ENCODE measurements at places on chromosomes 5 and 9.
A peak's percentile ranks its signal among the peaks of the same experiment; 100 is the strongest.

- DNase-seq = no peak
Observed at GRCh38 chr5:40914835-40915234, 5.5 kb downstream of the C7 start.

DNA sequence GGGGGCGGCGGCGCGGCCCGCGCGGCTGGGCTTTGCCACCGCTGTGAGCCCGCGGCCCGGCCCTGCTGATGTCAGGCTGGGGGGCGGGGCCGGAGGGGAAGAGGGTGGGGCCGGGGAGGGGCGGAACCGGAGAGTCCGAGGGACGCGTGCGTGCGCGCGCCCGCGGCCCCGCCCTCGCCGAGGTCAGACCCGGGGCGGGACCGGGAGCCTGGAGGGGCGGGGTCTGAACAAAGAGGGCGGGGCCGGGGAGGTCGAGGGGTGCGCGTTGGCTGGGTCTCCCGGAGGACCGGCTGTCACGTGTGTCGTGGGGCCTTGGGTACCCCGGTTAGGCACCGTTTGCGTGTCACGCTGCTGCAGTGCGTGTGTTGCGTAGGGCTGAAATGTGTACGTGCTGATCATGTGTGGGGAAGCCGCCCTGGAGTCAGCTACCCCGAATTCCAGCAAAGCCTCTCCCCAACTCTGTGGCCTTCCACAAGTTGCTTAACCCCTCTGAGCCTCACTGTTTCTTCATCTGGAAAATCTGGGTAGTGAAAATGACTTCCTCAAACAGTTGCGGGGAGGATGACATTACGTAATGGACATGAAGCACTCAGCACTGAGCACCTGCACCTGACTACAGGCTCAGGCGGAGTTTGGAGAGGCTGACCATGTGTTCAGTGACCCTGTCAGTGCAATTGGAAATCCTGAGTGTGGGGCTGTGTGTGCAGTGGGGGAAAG is at the start of gene RALGDS:
RALGDS (minus strand) TSS at position 43 of the 717 bp plus-strand sequence. CDS start 86 bp downstream, outside the sequence.
- peak; percentile 59 for DNase-seq

GRCh38 chr9:26077860-26078259 is 399.6 kb upstream of the TUSC1 start:
- DNase-seq = no peak

GRCh38 chr9:87097238-87097637 is 149.9 kb upstream of the GAS1 start:
- DNase-seq = no peak

DNA sequence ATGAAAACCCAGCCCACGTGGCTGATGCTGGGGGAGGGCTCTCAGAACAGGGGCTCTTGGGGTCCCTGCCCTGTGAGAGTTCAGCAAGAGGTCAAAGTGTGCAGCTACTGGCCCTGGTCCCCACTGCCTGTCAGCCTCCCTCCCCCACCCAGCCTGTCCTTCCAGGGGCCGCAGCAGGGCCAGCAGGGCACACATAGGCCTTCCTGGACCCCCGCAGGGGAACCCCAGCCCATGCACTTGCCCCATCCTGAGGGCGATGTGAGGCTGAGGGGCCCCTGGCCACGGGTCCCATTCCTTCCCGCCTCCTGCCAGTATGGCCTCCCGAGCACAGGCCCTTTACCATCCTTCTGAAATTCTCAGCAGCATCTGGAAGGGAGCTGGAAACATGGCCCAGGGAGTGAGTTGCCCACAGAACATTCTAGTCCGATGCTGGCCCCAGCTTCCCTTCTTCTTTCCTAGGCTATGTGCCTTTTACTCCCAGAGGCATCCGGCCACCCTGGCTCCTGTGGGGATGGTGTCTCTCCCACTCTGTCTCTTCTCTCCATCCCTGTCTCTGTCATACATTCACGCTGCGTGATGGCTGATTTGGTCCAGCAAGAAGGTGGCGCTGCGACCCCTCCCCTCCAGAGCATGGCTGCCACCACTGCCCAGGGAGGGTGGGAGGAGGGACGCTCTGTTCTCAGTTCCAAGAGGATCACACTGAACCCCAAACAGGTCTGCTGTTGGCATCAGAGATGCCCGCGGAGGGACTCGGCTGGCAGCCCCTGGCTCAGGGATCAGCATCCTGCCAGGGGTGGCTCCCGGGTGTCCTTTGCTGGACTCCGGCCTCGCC is 19.6 kb downstream of the MRPL36 start:
- DNase-seq = no peak

DNA sequence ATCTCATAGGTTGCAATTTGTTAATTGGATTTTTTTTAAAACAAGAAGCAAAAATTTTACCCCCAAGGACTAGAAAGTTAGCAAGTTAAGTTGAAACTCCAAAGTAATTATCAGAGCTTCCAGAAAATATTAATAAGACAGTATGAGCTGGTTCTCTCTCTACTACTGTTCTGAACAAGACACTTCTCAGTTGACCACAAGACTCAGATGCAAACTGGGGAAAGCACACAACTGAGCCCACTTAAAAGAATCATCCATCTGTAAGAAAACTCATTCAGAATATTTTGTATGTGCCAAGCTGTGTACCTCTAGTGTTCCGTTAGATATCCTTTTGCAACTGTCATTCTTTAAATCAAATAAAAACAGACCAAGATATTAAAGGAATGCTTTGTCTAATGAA is 60.0 kb downstream of the MAP1B start:
- DNase-seq = no peak
